ENCODE measurements at places on chromosomes 7 and 10. TPM values are rescaled to one million over a fixed set of nuclear protein-coding genes. Genes with fewer than 3 reads are reported as not detected.

The PHYHIPL gene
- total RNA-seq, result not detected

The ADO gene
- total RNA-seq, result 16.7 TPM

The ACTL6B gene
- not detected for total RNA-seq

The ABCB1 gene
- total RNA-seq, result 42.0 TPM

The RBP3 gene
- total RNA-seq, result not detected

Data from mammary microvascular endothelial cell (primary cell).